ENCODE measurements at places on chromosomes 16 and 17.

GRCh38 chr17:61555127-61555566, 35.9 kb downstream of the NACA2 start:
- no peak for DNase-seq

GRCh38 chr17:7262935-7263800, 890 bp upstream of the CLDN7 start:
- DNase-seq, result no peak

DNA sequence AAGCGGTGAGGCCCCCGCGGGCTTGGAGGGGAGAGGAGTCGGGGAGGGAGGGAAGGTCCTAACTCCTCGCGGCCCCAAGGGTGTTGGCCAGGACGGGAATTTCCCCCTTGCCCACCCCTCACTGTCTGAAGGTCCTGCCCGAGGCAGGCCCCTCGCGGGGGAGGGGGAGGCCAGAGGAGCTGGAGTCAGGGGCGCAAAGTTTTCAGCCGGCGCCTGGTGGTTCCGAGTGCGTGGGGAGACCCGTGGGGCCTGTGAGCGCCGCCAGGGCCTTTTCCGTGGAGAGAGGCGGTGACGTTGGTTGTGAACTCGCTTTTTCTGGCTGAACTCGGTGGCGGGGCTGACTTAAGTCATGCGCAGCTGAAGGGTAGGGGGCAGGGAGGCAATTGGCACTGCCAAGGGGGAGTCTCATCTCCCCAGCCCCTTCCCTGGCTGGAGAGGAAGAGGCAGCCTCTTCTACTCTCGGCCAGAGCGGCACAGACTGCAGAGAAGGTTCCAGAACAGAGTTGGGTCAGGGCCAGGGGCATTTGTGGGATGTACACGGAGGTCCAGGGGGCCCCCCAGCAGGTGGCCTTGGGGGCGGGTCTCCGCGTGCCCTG, 1.5 kb downstream of the CACNA1H start:
- DNase-seq, result no peak

GRCh38 chr17:44502598-44503146, 534 bp downstream of the GPATCH8 start:
- no peak for DNase-seq

DNA sequence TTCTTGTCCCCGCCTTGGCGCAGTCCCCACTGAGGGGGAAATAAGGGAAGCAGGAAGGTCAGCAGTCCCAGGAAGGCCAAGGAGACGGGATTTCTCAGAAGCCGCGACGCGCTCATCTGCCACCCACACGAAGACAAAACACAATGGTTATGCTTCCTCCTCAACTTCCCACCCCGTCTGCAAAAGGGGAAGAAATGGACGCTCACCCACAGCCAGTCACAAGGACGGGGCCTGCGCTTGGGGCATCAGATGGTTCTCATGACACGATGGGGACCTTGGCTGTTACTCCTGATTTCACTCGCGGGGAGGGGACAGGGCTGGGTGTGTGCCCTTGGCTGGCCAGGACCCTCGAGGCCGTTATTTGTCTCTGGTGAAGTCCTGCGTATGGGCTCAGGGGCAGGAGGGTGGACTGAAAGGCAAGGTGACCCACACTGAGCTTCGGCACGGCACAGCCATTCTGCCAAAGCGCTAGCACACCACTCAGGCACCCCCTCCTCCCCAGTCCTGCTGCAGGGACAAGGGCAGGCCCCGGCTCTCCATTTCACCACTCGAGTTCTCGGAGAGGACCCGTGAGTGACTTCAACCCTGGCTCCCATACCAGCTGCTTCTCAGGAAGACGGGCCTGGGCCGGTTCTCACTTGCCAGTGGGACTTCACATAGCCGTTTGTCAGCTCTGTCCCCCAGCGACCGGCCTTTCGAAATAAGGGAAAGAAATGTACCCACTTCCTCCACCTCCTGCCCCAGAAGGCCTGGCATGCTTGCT, 84.5 kb downstream of the ABR start:
- DNase-seq, result no peak

DNA sequence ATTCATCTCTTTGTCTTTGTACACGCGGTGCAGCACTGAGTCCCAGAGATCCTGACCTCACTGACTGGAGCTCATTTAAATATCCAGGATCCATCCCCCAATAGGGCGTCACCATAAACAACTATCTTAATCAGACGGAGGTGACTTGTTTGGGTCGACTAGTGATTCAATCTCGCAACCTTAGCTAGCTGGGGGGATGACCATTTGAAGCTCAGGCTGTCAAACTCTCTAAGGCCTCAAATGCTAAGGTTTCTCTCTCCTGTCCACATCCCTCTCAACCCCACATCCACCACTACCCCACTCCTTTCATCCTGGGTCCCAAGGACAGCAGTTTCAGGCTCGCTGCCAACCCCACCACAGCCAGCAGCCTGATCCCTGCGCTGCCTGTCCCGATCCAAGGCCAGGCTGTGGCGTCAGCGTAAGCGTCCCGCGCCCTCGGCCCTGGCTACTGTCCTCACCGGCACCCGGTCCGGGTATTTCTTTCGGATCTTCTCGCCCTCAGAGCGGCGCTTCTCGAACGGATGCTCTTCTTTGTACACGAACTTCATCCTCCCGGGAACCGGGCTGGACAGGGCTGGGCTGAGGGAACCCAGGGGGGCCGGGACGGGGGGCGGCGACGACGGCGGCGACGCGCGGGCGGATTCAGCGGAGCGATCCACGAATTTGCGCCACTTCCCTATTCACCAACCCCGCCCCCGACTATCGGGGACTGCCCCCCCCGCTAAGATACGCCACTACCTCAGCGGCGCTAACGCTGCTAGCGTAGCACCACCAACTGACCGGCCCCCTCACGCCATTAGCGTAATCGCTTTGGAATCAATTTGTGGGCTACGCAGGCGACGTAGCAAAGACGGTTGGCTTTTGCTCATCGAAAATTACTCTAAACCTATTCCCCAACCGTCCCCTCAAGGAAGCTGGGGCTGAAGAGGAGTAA, at the start of gene GABARAP:
TSS of gene GABARAP (minus strand) at position 667 of the 934 bp plus-strand sequence. CDS start at position 548, 119 bp downstream.
- peak; percentile 86 for DNase-seq

DNA sequence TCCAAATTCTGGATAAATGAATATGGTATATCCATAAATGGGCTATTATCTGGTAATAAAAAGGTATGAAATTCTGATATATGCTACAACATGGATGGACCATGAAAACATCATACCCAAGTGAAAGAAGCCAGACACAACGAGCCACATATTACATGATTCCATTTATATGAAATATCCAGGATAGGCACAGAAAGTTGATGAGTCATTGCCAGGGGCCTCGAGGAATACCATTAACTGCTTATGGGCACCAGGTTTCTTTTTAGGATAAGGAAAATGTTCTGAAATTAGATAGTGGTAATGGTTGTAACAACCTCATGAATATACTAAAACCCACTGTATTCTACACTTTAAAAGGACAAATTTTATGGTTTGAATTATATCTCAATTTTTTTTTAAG, 123.2 kb downstream of the PITPNC1 start:
- DNase-seq, result no peak

GRCh38 chr17:81577278-81578000, 25.3 kb upstream of the FAAP100 start:
- no peak for DNase-seq

GRCh38 chr17:77697480-77698400, 260.8 kb upstream of the TNRC6C start:
- DNase-seq, result no peak

DNA sequence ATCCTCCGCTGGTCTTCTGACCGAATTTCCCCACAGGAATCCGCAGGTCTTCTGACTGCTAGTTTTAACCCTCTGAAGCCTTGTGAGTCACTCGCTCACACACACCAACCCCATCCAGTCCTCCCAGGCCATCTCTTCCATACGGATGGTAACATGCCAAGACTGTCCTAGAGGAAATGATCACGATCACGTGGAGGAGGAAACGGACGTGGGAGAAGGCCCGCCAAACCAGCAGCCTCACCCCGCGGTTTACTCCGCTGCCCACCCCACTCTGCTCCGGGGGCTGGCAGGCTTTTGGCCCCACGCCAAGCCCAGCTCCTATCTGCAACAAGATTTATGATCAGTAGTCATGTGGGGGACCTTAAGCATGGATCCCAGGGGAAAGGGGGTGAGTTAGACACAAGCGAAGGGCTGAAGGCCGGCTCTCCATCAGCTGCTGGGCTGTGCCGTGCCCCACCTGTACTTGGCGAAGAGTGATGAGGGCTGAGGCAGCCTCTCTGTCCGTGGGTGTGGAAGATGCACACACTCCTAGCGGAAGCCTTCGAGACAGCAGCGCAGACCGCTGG, 1.5 kb upstream of the FAAP100 start:
- no peak for DNase-seq

Measured in stimulated activated CD4-positive, alpha-beta T cell treated with anti-CD3 and anti-CD28 coated beads, Interleukin-15, amount 100 ng/mL, for 48 hours (primary cell).